ENCODE measurements at places on chromosomes 3 and 15.

DNA sequence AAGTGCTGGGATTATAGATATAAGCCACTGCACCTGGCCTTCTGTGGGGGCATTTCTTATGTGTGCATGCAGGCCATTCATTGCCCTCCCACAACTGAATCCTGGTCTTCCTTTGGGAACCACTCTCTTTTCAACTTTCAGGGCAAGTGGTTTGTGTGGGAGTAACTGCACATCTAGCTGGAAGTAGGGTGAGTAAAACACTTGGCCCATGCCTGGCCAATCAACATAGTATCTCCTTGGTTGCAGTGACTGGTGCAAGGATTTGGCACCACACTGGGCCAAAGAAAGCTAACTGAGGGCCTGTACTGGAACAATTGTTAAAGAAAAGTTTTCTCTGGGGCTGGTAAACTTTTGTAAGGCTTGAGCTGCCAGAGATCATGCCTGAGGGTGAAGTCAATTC, 189.2 kb upstream of the FEZF2 start:
- no peak for DNase-seq

- DNase-seq = no peak
These were observed 419.2 kb downstream of the MECOM start for GRCh38 chr3:169244119-169244864.

DNA sequence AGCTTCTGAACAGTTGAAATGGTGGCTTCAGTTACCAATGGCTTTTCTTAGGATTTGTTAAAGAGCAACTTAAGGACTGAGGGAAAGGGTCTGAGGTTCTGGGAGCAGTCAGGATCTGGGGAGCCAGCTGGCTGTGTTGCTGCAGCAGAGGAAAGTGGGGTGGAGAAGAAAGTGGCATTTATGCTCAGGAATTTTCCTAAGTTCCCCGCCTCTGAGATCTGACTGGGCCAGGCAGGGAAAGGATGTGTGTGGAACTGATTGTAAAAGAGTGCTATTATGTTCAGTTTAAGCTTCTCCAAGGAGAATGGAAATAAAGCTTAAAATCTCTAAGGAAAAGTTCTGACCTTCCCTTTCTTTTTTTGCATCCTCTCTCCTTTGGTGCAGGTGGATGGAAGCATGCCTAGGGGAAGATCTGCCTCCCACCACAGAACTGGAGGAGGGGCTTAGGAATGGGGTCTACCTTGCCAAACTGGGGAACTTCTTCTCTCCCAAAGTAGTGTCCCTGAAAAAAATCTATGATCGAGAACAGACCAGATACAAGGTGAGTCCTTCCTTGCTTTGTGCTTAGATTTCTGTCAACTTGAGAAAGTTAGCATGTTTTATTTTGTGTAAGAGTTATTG, 37.8 kb downstream of the IQGAP1 start:
- DNase-seq = no peak

GRCh38 chr3:103991461-103992115, 1375.1 kb upstream of the ALCAM start:
- DNase-seq = peak; percentile 10

DNA sequence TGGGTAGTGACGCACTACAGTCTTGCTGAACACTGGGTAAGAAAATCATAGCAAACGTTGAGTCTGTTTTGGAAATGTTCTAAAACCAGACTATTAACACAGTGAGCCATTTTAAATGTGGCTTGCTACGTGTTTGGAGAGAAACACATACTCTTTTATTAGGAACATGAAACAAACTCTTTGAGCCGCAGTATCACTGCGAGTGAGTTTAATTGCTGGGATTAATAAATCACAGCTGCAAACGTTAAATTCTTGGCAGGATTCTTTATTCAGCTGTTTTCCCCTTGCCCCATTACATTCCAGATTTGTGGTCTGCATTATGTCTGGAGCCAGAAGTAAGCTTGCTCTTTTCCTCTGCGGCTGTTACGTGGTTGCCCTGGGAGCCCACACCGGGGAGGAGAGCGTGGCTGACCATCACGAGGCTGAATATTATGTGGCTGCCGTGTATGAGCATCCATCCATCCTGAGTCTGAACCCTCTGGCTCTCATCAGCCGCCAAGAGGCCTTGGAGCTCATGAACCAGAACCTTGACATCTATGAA, 33.6 kb downstream of the BTD start:
- no peak for DNase-seq

DNA sequence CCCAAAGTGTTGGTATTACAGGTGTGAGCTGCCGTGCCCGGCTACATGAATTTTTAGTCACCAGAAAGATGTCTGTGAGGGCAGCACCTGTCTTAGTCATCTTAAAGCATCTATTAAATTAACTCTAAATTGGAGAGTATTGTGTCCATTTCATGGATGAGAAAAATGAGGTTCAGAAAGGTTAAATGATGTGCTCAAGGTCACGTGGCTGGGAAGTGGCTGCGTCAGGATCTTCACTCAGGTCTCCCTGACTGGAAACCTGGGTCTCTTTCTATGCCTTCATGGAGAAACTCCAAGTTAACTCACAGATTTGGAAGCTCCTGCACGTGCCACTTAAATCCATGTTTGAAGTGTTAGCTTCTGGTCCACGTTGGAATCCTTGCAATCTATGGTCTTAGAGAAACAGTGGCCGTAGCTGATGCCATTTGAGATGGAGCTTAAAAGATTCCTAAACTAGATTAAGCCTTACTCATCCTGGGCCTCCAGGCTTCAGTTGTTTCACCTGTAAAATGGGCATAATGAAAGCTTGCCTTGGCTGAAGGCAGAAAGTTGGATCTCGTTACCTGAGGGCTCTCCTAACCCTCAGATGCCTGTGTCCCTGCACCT, 5.2 kb upstream of the TMEM40 start:
- no peak for DNase-seq

GRCh38 chr3:156252656-156253055, 132.3 kb downstream of the KCNAB1 start:
- DNase-seq = no peak

DNA sequence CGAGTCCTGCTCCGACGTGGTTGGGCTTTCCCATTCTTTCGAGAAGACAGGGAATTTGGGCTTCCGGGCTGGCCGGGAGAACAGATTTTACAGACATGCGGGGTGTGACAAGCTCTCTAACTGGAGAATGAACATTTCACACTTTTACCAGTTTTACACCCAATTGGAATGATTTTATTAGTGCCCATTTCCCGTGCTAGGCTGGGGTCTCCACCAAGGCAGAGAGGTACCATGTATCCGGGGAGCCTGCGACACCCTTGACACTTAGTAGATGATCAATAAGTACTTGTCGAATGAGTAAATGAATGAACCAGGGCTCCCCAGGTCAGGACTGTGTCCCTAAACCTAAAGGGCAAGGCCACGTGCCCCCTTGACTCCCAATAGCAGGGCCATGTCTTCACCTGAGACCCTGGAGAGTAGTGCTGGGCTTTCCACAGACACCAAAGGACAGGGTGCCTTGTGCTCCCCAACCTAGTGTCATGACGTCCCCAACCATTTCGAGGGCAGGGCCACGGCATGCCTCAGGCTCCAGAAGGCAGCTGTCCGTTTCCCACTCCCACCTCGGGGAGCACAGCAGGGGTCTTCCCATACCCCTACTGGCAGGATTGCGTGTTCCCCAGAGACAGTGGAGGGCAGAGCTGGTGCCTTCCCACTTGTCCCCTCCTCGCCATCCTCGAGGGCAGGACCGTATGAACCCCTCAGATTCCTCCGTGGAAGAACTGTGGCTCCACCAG, 679 bp upstream of the MYD88 start:
- no peak for DNase-seq

- DNase-seq = peak; percentile 32
These were observed 758 bp downstream of the SELENOK start for GRCh38 chr3:53890726-53891475.

- no peak for DNase-seq
These were observed 11.2 kb downstream of the NUTM1 start for GRCh38 chr15:34354286-34354685.

DNA sequence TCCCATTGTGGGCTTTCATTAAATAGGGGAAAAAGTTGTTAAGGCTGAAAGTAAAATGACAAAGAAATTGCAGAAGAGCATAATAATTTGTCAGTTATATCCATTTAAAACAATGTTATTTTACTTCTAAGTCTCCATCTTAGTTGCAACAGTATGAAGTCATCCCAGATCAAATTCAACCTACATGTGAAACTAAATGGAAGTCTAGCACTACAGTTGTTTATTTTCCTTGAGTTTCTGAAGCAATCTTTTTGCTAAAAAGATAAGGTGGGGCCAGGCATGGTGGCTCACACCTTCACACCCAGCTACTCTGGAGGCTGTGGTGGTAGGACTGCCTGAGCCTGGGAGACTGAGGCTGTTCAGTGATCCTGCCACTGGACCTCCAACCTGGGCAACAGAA, 80.2 kb downstream of the DPH6 start:
- DNase-seq = no peak

DNA sequence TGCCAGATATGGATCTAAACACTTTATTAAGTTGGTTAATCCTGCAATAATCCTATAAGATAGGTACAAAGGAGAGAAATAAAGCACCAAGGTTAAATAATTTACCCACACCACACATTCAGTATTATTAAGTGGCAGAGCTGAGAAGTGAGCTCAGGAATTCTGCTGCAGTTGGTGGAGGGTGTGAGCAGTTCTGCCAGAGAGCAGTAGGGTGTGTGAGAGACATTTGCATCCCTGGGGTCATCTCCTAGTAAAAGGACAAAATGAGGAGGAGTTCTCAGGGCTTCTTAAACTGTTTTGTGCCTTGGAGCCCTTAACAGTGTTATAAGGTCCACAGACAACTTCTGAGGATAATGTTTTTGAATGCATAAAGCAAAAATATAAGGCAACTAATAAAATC, 484.5 kb downstream of the TAFA4 start:
- no peak for DNase-seq

GRCh38 chr3:53773611-53774368, 72.4 kb downstream of the CHDH start:
- no peak for DNase-seq

DNA sequence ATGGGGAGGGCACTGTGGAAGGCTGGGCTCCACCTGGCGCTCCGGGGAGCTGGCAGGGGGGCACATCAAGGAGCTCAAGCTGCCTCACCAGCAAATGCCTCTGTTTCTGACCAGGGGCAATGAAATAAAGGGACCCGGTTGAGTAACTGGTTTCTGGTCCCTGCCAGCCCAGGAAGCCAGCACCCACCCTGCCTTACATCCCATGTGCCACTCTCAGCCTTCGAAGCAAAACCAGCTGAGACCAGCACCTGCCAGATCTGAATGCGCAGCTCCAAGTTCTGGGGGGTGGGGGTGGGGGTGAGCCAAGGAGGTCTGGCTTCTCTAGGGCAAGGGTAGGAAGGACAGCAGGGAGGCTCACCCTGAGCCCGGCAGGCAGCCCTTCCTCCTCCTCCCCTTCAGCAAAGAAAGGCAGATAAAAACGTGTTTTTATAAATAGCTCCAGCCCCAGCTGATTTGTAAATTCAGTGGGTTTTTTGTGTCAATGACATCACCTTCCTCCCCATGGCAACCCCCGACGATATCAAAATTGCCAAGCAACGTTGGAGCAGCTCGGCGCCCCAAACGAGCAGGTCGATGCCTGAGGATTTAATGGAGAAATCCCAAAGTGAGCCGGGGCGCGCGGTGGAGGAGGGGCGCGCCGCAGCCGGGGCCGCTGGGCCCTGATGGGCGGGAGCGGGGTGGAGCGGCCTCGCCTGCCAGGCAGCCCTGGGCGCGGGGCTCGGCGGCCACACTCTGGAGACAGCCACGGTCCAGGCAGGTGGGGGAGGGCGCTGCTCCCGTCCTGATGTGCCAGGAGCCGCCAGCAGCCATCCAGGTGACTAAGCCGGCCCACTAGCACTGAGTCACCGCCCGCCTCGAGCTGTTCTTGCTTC, at the start of gene PAK6:
PAK6 (plus strand) TSS at position 532 of the 872 bp plus-strand sequence. CDS start 25,723 bp downstream, outside the sequence.
- DNase-seq = peak; percentile 42

DNA sequence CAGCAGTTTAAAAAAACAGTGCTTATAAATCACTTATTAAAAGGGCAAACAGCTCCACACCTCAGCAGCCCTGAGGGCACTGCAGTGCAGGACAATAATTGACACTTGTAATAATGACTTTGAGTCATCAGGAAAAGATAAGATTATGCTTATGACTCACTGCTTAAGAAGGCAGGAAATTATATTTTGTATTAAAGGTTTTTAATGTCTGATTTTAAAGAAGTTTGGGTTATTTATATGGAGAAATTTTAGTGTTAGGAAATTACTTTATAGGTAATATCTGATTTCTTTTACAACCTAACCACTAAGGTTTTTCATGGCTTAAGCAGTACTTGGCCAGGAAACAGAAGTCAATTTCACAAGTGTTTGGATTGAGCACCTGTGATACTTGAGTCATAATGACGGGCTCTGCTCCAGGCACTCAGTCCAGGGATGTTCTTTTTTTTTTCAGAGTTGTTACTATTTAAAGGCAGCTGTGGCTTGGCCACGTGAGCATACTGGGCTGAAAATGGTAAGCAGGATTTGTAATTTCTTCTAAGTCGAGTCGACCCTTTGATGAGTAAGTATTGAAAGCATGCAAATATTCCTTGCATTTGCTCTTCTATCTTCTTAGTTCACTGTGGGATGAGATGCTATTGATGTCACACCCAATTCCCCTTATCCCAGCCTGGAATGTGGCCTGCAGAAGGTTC, 21.6 kb upstream of the SLC6A20 start:
- DNase-seq = no peak

DNA sequence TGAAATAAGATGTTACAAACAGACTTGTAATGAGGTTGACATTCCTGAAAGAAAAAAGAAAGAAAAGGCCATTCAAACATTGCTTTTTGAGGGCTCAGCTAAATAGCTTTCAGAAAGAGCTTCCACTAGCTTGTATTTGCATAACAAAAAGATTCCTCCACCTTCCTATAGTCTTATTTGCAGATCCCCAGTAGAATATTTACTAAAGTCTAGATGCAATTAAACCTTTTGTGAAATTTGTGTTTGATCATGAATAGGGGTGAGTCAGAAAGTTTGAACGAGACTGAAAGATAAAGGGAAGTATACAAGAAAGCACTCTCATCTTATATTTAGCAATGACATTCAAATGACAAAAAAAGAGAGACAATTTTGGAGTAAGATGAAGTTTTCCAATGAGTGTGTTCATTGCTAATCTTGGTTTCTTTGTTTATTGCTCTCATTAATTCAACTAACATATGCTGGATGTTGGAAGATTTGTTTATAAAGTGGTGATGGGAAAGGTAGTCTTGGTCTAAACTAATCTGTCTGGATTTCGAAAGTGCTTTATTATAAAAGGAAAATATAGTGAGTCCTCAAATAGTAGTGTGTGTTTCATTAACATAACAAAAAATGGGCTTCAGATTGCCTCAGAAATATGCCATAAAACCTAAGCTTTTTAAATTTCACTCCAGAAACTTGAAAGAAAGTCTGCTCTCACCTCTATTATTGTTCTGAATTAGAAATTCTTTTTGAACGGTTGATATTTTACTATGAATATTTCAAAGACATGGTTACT, 9.1 kb upstream of the CADPS start:
- no peak for DNase-seq

DNA sequence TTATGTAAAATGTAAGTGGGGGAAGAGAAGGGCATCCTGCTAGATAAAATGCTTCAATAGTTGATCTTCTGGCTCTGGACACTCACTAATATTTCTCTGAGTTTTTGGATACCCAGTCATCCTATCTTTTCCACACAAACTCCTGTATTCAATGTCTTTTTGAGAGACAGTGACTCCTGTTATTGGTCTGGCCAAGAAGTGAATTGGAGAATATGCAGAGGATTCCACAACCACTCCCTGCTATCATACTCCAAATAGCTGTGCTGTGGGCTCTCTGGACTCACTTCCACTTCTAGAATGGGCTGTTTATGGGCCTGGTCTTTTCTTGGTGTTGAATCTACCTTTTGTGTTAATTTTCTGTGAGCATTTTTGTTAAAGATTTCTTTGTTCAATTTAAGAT, 376.8 kb downstream of the NLGN1 start:
- no peak for DNase-seq

Measured in HEK293T (cell line).